Stimulated activated CD4-positive, alpha-beta T cell treated with anti-CD3 and anti-CD28 coated beads, Interleukin-12 subunit alpha, Interleukin-12 subunit beta, amount 100 ng/mL, for 48 hours (primary cell): ENCODE measurements at places on chromosomes 1 and 21.

- DNase-seq, result no peak
These were observed 622.1 kb downstream of the PLPP3 start for GRCh38 chr1:55957276-55957675.

GRCh38 chr1:74356493-74356892, 121.3 kb downstream of the TNNI3K start:
- DNase-seq, result no peak

DNA sequence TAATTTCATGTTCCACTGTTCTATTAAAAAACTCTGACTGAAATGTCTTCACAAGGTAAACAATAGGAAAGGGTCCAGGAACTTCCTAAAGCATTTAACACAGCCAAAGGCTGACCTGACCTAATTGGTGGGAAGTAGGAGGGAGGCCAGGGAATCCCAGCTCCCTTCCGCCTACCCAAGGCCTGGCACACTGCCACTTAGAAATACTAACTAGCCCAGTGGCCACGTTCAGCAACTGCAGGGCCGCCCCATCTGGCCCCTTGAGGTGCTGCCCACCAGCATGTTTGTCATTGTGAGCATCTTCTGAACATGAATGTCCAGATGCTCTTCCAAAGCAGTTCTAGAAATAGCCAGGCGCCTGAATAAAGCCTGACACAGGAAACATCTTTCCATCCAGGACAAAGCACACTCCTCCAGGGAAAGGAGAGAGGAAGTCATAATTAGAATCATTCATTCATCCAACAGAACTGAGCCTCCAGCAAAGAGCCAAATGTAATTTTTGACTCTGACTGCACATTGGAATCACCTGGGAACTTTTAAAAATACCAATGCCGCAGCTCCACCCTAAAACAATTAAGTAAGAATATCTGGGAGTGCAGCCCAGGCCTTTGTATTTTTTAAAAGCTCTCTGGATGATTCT, 44.6 kb upstream of the BCL9 start:
- DNase-seq, result no peak

DNA sequence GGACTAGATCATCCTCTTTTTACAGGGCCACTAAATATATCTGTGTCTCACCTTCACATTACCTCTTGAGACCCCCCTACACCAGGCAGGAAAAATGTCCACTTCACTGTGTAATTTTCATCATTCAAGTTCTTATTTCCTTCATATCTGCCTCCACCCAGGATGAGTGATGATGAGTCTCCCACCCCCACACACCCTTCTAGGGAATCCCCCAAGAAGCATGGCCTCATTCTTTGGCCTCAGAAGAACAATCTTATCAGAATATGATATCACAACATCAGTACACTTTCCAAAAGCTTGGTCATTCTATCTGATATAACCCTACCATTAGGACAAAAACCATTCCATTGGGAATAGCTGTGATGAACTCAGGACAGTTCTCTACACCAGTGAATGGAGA, 170.3 kb upstream of the DUSP10 start:
- DNase-seq, result no peak

- no peak for DNase-seq
These were observed 139.2 kb downstream of the CASZ1 start for GRCh38 chr1:10657088-10657847.

DNA sequence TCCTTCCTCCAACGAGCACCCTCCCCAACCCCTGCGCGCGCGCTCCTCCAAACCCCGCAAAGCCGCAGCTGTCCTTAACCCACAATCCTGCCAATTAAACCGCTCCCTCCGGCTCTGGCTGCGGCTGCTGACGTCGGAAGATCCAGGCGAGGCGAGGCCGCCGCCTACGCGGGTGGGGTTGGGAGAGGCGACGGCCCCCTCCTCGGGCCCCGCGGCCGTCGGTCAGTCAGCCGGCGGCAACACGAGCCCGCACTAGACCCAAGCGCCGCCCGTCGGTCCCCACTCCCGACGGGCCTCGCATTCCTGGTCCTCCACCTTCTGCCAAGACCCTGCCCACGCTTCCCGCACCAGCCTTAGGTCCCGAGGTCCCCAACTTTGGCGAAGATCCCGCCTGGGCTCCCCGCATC, 75.4 kb downstream of the VWA5B1 start:
- no peak for DNase-seq

GRCh38 chr1:221801773-221802516, 60.1 kb upstream of the DUSP10 start:
- no peak for DNase-seq

DNA sequence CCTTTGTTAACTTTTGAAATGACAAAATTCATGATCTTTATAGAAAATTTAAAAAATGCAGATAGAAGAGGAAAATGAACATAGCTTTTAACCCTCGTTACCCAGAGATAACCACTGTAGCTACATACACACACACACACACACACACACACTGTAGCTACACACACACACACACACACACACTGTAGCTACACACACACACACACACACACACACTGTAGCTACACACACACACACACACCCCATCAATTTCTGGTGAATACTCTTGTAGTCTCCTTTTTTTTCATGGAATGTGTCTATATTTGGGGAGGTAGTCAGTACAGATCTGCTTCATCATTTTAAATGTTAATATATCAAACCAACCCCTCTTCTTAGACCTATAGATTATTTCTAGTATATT, 58.5 kb downstream of the SH3BGR start:
- DNase-seq, result no peak

GRCh38 chr1:185432948-185433347, 115.9 kb upstream of the IVNS1ABP start:
- no peak for DNase-seq

DNA sequence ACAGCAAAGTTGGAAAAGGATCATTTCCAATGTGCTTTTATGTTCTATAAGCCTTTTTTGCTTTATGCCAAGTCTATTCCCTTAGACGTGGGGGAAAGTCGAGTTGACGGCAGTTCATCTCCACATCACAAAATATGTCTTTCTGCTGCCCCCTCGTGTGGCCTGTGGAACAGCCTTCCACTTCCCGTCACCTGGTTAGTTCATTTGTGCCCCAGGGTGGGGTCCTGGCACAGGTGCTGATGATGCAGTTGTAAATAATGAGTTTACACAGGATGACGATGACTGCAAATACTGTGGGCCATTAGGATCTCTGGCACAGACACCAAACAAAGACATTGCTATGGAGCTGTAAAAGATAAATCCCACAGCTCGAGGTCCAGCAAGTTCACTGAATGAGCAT, 10.0 kb upstream of the OTUD3 start:
- DNase-seq, result no peak

DNA sequence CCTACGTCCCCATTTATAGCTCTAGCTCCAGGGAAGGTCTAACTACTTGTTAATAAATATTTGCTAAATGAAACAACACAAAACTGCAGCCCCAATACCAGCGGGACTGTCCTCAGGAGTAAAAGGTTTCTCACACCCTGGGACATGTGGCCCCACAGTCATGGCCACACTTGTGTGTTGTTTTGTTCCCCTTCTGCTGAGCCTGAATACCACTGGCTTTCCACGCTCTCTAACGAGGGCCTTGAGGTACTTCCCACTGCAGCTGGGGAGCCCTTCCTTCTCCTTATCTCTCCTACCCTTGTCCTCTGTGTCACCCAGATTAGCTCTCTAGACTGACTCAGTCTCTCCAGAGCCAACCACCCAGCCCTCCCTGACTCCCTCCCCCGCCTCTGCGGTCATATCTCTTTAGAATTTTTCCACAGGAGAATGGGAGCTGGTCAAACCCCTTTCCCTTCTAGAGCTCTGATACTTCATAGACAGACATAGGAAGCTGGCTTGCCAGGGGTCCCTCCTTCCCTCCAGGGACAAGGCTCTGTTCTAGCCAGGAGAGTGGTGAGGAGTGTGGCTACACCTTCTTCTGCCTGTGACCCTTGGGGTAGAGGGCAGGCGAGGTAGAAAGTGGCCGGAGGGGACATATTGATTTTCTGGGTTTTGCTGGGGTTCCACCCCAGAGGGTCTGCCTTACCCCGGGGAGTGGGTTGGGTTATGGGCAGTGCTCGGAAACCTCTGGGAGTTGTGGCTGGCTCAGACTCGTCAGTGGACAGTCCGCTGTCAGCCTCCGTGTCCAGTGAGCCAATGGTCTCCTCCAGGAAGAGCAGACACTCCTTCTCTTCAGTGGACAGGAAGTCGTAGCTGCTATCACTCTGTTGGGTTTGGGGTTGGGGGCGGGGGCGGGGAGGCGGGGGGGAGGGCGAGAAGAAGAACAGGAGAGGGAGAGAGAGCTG, 8.1 kb downstream of the C1orf116 start:
- no peak for DNase-seq

- DNase-seq, result no peak
These were observed 12.8 kb downstream of the BACE2 start for GRCh38 chr21:41180752-41181151.

GRCh38 chr1:87154384-87154783, 174.3 kb upstream of the LMO4 start:
- DNase-seq, result no peak

GRCh38 chr1:202034683-202035462, 24.5 kb downstream of the ELF3 start:
- DNase-seq, result no peak

DNA sequence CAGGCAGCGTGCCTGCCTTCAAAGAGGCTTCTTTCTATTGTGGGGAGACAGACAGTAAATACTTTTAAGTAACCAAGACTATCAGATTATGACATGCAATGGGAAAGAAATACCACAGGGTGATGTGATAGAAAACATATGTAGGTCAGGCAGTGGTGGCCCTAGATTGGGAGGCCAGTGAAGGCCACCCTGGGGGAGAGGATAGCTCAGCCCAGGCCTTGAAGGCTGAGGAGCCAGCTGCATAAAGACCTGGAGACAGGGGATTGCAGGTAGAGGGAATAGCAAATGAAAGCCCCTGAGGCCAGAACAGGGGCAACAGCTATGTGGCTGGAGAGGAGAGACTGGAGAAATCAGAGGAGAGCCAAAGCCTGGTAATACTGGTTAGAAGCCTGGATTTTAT, 4.0 kb downstream of the SOX13 start:
- DNase-seq, result no peak

- no peak for DNase-seq
These were observed 10.5 kb downstream of the PLCH2 start for GRCh38 chr1:2486558-2486957.

- no peak for DNase-seq
These were observed 276.2 kb upstream of the DUSP10 start for GRCh38 chr1:222018041-222018440.

- DNase-seq, result no peak
These were observed 2.6 kb upstream of the HDAC1 start for GRCh38 chr1:32289256-32289655.

GRCh38 chr21:46079352-46080170, 18.4 kb upstream of the COL6A2 start:
- no peak for DNase-seq

- no peak for DNase-seq
These were observed 693 bp downstream of the RAB4A start for GRCh38 chr1:229271448-229272159.

DNA sequence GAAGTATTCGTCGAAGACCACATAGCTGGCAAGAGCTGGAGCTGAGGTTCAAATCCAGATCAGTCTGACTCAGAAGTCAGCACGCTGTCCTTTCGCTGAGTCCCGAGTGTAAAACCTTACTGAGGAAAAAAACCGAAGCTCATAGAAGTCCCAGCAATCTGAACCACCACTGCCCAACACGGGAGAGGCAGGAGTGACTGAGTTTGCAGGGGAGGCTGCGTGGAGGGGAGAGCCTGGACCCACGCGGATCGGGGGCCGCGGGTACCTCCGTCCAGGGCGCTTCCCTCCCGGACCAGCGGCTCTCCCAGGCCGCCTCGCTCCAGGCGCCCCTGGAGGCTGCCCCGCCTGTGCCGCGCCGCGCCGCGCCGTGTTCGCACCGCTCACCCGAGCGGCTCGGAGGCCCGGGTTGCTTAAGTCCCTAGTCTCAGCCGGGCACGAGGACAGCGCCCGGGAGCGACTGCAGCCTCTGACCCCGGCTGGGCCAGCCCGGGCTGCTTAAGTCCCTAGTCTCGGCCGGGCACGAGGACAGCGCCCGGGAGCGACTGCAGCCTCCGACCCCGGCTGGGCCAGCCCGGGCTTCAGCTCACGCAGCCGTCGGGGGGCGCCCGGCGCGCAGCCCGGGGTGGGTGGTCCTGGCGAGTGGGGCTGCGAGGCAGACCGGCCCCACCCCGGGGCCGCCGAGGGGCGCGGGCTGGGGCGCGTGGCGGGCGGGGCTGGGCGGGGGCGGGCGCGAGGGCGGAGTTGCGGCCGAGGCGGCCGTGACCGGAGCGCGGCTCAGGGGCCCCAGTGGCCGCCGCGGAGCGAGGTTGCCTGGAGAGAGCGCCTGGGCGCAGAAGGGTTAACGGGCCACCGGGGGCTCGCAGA, at the start of gene ADAMTSL4:
Gene ADAMTSL4, plus strand, starts transcription at position 777 of the 864 bp plus-strand sequence. CDS start 2,881 bp downstream, outside the sequence.
- no peak for DNase-seq

DNA sequence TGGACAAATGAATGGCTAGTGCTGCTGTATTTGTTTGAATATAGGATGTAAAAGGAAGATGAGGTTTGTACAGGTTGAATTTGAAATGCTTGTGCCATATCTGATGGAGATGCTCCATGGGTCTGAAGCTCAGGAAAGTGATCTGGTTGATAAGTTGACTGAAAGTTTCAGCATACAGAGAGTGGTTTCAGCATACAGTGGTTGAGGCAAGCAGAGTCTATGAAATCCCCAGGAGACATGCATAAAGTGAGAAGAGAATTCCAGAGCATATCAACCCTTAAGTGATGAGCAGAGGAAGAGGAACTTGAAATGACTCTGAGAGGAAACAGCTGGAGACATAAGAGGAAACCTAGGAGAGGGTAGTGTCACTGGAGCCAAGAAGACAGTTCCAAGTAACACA, 21.7 kb downstream of the TCHHL1 start:
- no peak for DNase-seq

DNA sequence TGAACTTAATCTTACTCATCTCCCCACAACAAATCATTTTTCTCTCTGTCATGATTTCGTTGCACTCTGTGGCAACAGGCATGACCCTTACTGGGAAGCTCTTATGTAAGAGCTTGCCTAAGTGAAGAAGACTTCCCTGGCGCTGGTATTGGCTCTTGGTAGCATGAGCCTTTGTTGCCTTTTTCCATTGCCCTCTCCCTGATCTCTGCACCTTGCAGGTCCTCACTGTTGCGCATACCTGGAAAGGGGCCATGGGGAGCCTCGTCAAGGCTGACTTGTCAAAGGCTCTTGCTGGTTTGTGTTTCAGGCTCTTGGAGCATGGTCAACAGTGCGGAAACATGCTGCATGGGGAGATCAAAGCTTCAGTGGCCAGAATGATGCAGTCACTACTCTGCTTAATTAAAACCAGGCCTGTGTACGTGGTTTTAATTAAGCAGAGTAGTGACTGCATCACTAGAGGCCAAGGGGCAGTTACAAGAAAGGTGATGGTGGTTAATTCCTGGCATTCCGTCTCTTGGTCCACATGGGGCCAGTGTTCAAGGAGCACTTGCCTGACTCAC, 141.3 kb downstream of the SPATA46 start:
- no peak for DNase-seq

GRCh38 chr1:53182716-53183094, 13.9 kb upstream of the CPT2 start:
- DNase-seq, result no peak

GRCh38 chr1:210603123-210603522, 274.4 kb downstream of the HHAT start:
- no peak for DNase-seq

GRCh38 chr1:15370781-15371520, 38.7 kb upstream of the EFHD2 start:
- no peak for DNase-seq

- DNase-seq, result no peak
These were observed 25.6 kb downstream of the MIS18A start for GRCh38 chr21:32253215-32253641.
